ENCODE measurements at places on chromosomes 11 and 22.
A peak's percentile ranks its signal among the peaks of the same experiment; 100 is the strongest.

DNA sequence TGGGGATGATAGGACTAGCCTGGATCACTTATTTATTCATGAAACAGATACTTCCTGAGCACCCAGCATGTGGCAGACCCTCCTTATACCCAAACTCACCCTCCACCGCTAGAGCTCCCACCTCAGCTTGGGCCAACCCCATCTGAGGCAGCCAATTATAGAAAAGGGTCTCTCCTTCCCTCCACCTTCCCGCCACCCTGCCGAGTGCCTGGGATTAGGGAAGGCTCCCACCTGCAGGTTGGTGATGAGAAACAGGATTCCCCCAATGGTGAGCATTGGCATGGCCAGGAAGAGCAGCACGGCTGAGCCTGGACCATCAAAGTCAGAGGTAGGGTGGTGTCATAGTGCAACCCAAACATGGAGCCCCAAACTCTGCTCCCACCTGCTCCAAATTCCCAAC lies 5.9 kb downstream of the SLC43A3 start:
- DNase-seq = no peak

DNA sequence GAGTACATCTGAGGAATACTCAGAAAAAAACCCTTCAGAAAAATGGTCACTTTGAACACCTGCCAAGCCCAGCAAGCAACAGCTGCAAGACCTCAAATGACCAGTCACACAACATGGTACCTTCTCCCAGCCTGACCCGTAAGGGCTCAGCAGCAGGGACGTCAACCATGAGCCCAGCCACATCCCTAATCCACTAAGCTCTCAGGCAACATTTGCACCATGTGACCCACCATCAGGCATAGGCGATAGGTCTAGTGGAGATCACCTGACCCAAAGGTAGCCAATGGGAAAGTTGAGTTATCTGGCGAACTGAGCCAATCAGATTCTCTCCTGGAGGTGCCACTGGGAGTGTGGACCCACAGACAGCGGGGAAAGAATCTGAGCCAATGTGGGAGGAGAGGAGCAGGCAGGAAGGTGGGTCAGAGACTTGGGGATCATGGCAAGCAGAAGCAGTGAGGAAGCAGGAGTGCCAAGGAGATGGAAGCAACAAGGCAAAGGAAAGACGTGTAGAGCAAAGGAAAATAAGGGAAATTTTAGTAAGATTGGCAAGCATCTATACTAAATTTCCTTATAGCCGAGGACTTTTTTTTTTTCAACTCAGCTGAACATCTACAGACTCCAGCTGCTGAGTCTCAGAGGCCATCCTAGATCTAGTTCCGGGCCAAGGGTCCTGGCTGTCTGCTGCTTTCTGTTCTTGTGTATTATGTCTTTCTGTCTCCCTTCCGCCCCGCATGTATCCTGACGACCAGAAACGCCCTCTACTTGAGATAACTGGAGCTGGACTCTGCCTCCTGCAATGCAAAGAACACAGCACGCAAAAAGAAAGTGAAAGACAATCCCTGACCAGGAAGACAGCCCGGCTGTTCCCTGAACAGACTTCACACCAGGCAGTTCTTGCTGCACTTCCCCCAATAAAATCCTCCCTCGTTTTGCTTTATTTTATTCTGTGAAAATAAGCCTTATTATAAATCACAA lies 11.0 kb upstream of the PLAAT2 start:
- no peak for DNase-seq

DNA sequence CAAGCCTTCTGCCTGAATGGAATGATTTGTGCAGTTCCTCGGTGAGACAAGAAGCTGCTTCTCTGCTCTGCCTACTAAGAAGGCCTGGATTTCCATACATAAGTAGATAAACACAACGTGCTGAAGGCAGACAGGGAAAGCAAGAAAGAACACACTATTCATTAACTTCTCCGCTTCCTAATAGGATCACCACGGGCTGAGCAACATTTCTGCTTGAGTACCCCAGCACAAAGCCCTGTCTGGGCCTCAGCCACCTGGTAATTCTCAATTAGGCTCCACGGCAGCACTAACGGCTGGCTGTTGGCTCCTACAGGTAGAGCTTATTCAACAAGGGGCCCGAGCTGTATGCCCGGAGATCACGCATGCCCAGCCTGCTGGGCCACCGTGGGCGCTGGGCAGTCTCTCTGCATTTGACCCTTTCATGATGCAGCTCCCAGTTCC lies 1156.6 kb downstream of the TBC1D22A start:
- DNase-seq = no peak

GRCh38 chr11:19493446-19494213 lies 219.0 kb upstream of the NAV2 start:
- DNase-seq = no peak

DNA sequence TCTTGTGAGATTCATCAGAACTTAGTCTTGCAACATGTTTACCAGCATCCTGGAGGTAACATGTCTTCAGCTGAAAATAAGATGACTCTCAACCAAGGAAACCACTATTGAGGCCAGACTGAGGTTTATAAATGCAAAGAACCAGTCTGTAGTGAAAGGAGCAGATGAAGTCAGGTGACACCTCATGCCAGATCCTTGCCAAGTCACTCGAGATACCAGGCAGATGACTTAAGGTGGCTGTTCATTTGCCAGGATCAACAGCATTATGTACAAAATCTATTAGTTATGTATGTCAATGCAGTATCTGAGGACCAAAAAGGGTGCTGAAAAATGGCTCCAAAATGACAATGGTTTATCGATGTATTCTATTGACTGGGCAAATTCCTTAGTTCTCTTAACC lies 100.0 kb upstream of the SOX6 start:
- no peak for DNase-seq

GRCh38 chr11:70528794-70529580 lies 130.7 kb downstream of the CTTN start:
- no peak for DNase-seq

DNA sequence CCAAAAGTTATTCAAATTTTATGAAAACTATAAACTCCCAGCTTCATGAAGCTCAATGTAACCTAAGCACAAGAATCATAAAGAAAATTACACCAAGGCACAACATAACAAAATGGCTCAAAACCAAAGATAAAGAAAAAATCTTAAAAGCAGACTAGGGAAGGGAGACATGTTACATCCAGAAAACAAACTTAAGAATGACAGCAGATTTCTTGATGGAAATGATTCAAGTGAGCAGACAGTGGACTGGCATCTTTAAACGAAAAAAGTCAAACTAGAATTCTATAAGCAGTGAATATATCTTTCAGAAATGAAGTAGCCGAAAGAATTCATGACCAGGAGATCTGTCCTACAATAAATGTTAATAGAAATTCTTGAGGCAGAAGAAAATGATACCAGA lies 75.6 kb downstream of the SHANK2 start:
- no peak for DNase-seq

DNA sequence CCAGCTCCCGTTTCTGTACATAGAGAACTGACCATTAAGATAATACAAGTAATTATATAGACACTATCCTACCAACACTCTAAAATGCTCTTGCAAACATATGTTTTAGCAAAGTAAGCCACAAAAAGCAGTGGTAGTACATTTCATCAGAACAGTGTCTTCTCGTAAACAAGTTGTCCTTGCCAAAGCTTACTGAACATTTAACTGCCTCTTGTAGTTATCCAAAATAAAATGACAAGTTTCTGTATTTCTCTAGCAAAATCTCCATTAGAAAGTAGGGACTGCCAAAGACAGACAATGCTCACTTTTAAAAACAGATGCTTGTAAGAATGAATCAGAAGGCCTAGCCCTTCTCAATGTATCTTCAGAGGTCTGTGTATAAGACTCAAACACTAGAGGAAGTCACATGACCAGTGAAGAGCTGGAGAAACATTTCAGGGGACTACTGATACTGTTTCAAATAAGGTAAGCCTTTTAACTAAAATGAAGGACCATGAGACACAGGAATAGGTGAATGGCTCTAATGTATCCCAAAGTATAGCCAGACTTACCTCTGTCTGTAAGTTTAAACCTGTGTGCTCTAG lies 7.8 kb upstream of the ZC3H12C start:
- DNase-seq = no peak

GRCh38 chr11:127103586-127104388 lies 103.2 kb upstream of the KIRREL3 start:
- no peak for DNase-seq

- DNase-seq = no peak
Measured at GRCh38 chr11:119193001-119193400, 7.7 kb downstream of the NHERF4 start.

DNA sequence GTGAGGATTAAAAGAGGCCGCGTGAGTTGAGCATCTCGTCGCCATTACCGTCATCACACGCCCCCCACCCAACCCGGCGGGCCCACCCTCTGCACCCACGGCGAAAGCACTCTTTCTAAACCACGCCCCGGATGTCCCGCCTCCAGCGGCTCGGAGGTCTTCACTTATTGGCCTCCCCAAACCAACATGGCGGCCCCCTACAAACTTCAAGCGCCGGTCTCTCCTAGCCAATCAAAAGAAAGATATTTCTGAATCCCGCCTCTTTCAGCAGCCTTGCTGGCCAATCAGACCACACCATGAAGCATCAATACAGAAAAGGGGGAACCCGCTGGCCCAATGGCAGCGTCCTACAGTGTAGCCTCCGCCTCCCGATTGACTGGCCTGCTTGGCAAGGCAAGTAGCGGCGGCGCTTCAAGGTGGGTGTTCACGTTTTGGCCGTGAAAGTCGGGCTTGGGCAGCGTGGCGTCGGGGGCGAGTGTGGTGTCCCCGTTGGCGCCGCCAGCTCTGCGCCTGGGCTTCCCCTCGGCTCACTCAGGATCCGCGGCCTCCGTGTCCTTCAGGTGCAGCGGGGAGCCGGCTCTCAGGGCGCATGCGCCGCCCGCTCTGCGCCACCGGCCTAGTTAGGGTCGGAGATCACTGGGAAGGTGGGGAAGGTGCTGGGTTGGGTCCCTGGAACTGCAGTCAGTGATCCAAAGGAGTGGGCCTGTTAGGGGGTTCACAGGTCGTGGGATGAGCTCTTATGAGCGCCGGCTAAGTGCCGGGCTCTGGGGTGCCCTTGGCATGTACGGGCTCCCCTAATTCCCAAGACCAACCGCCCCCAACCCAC lies at the start of gene NDUFS8:
TSS of gene NDUFS8 (plus strand) at position 364 of the 826 bp plus-strand sequence. CDS start 1,471 bp downstream, outside the sequence.
- peak; percentile 99 for DNase-seq

- no peak for DNase-seq
Measured at GRCh38 chr22:20499769-20500168, 4.2 kb upstream of the KLHL22 start.

DNA sequence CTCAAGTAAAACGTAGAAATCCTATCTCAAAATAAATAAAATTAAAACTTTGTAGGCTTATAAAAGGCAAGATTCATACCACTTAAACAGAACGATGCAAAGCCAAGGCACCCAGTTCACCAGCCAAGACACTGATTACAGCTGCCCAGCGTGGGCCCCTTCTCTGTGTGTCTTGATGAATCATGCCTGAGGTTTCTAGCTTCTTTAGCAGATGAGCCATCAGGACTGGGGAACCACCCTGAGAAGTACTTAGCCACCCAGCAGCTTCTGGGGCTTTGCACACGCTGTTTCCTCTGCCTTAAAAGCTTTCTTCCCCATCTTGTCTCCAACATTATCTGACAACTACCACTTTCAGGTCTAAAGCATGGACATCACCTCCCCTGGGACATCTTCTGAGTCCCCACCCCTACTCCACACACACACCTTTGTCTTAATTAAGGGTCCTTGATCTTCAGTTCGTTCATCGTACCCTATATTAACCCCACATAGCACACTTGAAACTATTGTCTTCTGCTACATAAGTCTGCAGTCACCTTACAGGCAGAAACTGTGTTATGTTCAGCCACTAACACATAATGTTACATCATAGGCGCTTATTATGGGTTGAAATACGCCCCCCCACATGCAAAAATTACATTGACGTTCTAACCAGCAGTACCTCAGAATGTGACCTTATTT lies 8.7 kb upstream of the LAYN start:
- peak; percentile 56 for DNase-seq

- no peak for DNase-seq
Measured at GRCh38 chr11:12161137-12161536, 50.7 kb downstream of the MICAL2 start.

DNA sequence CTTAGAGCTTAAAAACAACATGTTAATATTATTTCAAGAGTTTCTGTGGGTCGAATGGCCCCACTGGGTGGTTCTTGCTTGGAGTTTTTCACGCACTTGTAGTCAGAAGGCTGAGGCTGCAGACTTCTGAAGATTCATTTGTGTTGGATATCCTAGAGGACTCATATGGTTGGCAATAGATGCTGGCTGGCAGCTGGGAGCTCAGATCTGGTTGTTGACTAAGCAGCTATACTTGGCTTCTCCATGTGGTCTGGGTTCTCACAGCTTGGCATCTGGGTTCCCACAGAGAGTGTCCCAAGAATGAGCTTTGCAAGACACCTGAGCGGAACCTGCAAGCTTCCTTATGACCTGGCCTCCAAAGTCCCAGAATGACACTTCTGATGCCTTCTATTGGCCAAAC lies 163.9 kb upstream of the ZC3H12C start:
- no peak for DNase-seq

GRCh38 chr11:66835768-66836405 lies 7.4 kb upstream of the RCE1 start:
- no peak for DNase-seq

DNA sequence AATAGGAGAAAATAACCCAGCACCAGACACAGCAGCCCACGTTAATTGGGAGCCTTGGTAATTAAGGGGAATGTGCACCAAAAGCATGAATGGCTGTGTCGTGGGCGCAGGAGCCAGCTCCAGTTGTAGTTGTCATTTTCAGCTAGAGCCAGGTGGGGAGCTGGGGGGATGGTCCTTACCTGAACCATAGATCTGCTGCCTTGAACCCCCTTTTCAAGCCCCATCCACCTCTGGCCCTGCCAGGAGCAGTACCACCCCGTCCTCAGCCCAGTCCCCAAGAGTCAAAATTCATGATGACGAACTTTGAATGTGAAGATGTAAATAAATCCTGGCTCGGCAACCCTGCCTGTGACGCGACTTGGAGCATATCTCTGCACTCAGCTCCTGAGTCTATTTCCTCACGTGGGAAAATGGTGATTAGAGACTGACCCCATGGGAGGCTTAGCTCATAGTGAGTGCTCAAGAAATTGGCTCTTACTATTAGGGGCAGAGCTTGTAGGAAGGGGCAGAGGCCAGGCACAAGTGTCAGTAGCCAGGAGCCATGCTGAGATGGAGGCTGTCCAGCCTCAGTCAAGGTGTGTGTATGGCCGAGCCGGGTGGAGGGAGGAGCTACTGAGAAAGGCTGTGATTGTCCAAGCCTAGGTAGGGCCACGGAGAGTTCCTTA lies 794 bp upstream of the FXYD6 start:
- no peak for DNase-seq

- no peak for DNase-seq
Measured at GRCh38 chr11:5818245-5818886, 9.6 kb downstream of the OR52N2 start.

- DNase-seq = no peak
Measured at GRCh38 chr11:69394234-69394868, 87.1 kb upstream of the LINC01488 start.

Measured in 8988T (cell line).